ENCODE measurements at places on chromosomes 2 and 18. TPM values are rescaled to one million over a fixed set of nuclear protein-coding genes. Genes with fewer than 3 reads are reported as not detected.

The CCL20 gene
- total RNA-seq: 0.95 TPM

The DNAJC5G gene
- total RNA-seq: not detected

The KCNS3 gene
- total RNA-seq: 75.3 TPM

The SCYGR5 gene
- total RNA-seq: not detected

The DUSP2 gene
- 6.1 TPM for total RNA-seq

The PLA2R1 gene
- total RNA-seq: 1.1 TPM

The PLEKHA3 gene
- total RNA-seq: 35.1 TPM

The POTEJ gene
- total RNA-seq: not detected

DNA sequence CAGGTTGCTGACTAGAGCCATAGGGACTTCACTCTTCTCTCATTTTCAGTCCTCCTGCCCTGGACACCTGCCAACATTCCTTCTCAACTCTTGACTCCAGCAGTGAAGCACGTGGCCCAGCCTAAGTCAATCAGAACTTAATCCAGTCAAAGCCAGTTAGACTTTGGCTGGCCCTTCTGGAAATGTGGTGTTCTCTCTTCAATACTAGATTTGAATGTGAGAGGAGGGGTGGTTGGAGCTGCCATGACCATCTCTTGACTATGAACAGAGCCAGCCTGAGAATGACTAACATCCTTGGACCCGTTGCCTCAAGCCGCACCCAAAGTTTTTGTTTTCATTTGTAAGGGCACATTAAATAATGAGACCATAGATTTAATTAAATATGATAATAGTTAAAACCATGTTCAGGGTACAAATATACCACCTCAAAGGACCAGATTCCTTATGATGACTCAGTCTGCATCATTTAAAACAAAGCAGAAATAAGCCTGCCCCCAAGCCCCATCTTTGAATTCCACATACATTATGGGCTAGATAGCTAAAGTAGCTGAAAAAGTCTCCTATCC lies 49.7 kb upstream of the RASGRP3 start:
- peak; percentile 40 for DNase-seq

- DNase-seq: no peak
Observed at GRCh38 chr18:57052759-57053158, 94.1 kb upstream of the BOD1L2 start.

DNA sequence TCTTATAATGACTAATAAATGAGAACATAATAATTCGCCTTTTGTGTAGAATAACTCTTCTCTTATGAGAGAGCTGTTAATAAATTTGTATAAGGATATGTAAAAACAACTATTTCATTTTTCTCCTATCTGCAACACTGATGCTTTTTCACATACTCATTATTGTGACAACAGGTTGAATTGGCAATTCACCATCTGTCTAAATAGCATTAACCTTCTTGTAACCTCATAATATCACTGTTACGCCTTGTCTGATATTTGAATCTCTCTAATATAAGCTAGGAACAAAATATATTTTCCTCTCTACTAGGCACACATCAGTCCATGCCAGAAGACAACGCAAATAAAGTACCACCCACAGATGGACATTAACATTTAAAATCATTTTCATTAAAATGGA lies 938.9 kb downstream of the CPS1 start:
- DNase-seq: no peak

- no peak for DNase-seq
Observed at GRCh38 chr2:71207601-71208000, 19.3 kb downstream of the PAIP2B start.

- DNase-seq: no peak
Observed at GRCh38 chr2:12606472-12607000, 110.2 kb upstream of the TRIB2 start.

GRCh38 chr2:98473995-98474780 lies 29.5 kb downstream of the INPP4A start:
- DNase-seq: no peak

- no peak for DNase-seq
Observed at GRCh38 chr2:89763581-89764485, 1072.4 kb downstream of the RPIA start.

DNA sequence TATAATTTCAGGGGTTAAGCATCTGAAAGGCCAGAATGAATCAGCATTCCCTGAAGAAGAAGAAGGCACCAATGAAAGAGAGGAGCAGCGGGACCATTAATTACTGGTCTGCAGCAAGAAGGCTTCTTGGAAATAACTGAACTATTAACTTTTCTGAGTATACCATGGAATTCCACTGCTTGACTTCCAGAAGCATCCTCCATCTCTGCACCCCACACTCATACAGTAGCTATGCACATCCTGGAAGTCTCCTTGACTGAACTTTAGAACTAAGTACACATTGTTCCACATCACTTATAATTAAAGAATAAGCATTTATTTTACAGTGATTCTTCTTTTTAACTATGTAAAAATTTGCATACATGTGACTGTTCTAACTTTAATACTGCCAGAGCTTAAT lies 131.5 kb downstream of the PPP1R1C start:
- DNase-seq: no peak

- DNase-seq: no peak
Observed at GRCh38 chr2:105519516-105519915, 120.7 kb upstream of the FHL2 start.

DNA sequence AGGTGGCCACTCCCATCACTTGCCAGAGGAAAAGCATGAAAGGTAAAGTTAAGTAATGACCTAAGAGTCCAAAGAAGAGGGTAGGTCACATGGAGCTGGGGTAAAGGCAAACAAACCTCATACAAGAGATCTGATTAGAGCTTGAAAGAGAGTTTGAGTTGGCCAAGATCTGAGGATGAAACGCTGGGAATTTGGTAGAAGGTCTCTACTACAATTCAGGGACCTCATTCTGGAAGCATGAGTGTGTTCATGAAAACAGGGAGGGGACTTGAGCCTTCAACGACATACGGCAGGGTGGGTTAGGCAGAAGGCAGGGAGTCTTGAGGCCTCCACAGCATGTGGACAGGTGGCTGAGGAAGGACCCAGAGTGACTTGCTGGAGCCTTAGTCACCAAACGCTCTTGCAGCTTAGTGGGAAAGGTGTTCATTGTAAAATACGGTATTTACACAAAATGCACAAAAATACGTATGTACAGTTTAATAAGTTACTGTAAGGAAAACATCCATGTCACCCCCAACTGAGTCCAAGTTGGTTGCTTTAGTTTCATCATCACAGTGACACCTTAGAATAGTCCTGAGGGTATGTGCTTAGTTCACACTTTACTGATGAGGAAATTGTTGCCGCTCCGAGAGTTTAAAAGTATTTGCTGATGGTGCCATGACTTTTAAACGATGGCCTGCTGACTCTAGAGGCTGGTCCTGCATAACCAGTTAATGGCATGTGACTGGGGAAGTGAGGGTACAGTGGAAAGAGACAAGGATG lies 5.0 kb upstream of the FARP2 start:
- DNase-seq: peak; percentile 87

- no peak for DNase-seq
Observed at GRCh38 chr2:127649100-127649611, 3.2 kb downstream of the GPR17 start.

- DNase-seq: no peak
Observed at GRCh38 chr2:43724728-43725526, 48.7 kb upstream of the C1GALT1C1L start.

GRCh38 chr2:121771976-121772742 lies 16.7 kb downstream of the TSN start:
- peak; percentile 53 for DNase-seq

- DNase-seq: peak; percentile 80
Observed at GRCh38 chr18:22977847-22978701, 44.9 kb downstream of the RBBP8 start.

DNA sequence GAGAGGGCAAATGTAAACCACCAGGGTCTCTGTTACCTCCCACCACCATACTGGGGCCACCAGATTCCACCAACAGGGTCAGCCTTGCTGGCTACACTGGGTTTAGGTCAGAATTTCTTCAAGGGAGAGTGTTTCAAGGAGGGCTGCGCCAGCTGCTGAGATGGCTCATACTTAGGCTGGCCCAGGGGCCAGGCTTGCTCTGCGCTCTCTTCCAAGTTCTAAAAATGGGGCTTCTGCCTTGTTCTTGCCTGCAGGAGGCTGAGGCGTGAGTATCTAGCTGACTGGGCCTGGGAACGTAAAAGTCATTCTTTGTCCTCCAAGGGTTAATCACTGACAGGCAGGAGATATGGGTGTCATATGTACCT lies 28.1 kb downstream of the MRPL33 start:
- no peak for DNase-seq

- DNase-seq: no peak
Observed at GRCh38 chr2:45777996-45778719, 126.7 kb downstream of the PRKCE start.

GRCh38 chr2:135664623-135665068 lies 77.0 kb upstream of the UBXN4 start:
- no peak for DNase-seq

DNA sequence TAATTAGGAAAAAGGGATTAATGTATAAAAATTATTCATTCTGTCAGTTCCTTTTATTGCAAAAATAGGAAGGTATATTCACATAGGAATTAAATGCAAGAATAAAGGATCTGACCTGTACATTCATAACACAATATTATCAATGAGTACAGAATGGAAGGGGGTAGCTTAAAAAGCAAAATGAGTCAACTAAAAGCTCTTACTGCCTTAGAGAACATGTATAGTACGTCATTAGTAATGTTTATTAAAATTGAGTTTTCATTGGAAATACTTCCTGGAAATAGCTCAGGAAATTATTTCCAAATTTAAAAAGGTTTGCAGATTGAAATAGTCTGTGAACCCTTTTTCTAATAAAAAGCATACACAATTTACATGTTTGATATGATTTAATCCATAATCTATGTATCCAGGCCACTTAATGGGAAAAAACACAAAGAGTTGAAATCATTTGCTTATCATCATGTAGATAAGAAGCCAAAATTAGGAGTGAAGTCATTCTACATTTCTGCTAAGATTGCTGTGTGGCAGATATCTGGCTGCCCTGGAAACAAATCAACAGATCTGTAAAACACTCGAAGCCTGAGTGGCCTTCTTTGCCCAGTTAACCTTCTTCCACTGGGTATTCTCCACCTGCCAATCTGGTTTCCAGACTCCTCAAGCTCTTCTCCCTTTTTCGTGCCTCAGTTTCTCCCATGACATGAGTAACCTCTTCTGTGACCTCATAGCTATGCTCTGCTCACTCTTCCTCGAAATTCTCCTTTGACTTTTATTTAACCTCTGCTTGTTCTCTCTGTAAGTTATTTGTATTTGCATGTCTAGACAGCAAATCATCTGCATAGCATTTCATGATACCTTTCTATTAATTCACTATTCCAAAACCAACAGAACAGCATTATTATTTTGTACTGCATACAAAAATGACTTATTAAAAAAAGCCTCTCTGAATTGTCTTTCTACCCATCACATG lies 181.2 kb upstream of the REV1 start:
- DNase-seq: no peak

GRCh38 chr2:70202236-70202806 lies 11.5 kb upstream of the C2orf42 start:
- DNase-seq: no peak

- DNase-seq: no peak
Observed at GRCh38 chr2:223582001-223582400, 20.2 kb downstream of the SCG2 start.

DNA sequence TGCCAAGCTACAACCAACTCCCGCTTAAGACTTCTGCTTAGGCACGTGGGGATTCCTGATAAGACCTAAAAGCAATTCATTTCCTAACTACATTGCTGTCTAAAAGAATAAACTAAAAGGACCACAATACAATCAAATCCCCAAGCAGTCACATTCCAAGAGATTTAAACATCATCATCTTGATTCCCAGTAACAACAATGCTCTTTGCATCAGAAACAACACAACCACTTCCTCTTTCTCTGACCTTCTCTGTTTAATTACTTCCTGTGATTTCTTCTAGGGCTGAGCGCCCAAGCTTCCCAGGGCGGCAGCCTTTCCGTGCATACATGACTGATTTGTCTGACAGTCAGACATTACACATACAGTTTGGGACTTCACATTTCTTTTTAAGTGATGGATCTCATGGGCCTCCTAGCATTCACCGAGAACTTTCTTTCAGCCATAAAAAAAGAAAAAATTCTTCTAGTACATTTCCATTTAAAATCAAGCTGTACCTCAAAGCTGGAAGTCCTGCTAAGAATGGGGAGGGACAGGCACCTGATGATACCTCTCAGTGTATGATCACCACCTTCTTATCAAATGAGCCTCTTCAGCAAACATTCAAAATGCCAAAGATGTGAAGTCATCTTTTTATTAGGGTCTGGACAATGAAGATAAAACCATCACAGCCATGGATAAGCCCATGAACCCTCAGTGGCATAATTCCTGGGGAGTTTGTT lies 11.5 kb downstream of the SPRED2 start:
- DNase-seq: peak; percentile 64

GRCh38 chr2:122322815-122323214 lies 567.4 kb downstream of the TSN start:
- no peak for DNase-seq

DNA sequence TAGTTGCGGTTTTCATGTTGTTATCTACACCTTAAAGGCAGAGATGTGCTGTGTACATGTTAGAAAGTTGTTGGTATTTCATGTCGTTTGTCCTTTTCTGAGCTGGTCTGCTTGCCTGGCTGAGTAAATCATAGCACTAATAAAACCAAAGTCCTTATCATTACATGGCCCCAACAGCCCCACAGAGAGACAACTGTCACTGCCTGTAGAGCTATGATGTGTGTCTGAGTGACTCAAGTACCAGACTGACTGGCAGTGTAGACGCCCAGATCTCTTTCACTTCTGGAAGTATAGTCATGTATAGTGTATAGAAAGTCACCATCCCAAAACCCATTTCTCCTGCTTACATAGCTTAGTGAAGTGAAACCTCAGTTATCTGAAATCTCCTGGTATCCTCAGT lies 4.3 kb downstream of the SOCS6 start:
- DNase-seq: no peak

- no peak for DNase-seq
Observed at GRCh38 chr18:48828691-48829442, 121.9 kb downstream of the SMAD7 start.

DNA sequence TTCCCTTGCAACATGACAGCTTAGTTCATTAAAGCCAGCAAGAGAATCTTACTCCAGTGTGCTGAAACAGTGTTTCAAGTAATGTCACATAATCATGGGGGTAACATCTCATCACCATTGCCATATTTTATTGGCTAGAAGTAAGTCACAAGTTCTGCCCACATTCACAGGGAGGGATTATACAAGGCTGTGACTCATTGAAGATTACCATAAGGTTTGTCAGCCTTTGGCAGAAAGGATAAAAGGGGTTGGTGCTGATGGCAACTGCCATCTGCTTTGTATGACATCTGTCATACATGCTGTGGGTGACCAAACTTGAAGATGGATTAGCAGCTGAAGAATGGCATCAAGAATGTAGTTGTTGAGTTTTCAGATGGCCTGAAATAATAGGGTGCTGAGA lies 61.2 kb downstream of the KCNE4 start:
- DNase-seq: no peak

Measured in Caki2 (cell line).